BJ (cell line): ENCODE measurements at places on chromosomes 1 and 21.

DNA sequence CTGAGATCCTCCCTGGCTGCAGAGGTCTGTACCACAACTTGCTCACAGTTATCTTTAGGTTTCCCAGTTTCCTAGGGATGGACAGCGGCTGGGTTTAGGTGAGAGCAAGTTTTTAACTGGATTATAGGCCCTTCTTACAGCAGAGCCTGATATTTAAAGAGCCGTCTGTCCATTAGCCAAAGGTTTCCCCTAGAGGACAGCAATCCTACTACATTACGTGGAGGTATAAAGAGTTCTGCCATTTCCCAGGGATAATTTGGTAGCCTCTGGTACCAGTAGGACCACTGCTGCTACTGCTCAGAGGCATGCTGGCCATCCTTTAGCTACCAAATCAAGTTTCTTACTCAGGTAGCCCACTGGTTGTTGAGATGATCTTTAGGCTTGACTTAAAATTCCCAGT, 21.9 kb upstream of the FCGR2A start:
- no peak for DNase-seq

- DNase-seq = no peak
Measured at GRCh38 chr1:33130297-33130696, 49.3 kb downstream of the AZIN2 start.

- no peak for DNase-seq
Measured at GRCh38 chr1:46333300-46334029, 7.1 kb upstream of the NSUN4 start.

GRCh38 chr1:239303289-239303688, 83.1 kb upstream of the CHRM3 start:
- DNase-seq = no peak

- DNase-seq = no peak
Measured at GRCh38 chr1:203273869-203274602, 31.3 kb upstream of the BTG2 start.

- no peak for DNase-seq
Measured at GRCh38 chr1:85555867-85556573, 24.5 kb upstream of the CCN1 start.

GRCh38 chr1:183945428-183946319, 91.9 kb downstream of the COLGALT2 start:
- DNase-seq = no peak

- DNase-seq = no peak
Measured at GRCh38 chr1:154407198-154408091, 2.3 kb downstream of the IL6R start.
